8988T (cell line): ENCODE measurements at places on chromosomes 5 and 9.

DNA sequence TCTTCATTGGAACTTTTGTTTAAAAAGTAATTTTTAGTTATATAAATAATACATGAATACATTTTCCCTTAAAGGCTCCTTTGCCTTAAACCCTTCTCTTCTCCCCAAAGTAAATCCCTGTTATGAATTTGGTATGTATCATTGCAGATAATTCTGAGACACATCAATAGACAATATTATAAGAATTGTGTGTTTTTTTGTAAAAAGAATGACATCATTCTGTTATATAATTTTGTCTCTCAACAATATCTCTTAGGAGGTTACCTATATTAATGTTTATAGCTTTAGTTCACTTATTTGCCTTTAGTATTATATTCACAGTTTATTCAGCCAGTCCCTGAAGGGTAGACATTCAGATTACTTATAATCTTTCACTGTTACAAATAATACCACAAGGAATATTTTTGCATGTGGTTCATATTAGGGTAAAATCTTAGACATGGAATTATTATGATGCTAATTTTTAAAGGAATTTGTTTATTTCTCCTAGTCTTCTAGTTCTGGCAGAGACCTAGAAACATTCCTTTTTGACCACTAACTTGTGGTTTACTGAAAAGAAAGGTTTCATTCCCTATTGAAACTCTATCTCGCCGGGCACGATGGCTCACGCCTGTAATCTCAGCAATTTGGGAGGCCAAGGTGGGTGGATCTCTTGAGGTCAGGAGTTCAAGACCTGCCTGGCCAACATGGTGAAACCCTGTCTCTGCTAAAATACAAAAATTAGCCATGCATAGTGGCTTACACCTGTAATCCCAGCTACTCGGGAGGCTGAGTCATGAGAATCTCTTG, 105.6 kb downstream of the KCTD16 start:
- DNase-seq, result no peak

DNA sequence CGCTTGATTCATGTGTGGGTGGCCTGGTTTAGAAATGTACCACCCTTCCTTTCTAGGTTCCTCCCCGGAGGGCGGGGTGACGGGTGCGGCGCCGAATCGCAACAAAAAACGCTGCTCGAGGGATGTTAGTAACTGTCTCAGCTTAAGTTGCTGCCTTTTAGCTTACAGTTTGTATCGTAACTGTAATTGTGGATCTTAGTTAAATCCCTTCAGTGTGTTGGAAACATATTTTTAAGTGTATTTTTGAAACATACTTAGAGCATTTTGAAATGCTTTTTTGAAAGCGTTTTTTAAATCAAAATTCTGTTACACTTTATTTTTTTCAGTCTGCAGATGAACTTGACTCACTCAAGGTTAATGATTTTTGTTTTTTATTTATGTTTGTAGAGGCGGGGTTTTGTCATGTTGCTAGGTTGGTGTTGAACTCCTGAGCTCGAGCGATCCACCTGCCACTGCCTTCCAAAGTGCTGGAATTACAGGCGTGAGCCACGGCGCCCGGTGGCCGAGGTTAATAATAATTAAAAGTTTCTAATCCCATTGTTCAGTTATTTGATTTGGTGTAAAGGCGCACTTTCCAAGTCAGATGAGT, 997 bp upstream of the CHD1 start:
- DNase-seq, result no peak

DNA sequence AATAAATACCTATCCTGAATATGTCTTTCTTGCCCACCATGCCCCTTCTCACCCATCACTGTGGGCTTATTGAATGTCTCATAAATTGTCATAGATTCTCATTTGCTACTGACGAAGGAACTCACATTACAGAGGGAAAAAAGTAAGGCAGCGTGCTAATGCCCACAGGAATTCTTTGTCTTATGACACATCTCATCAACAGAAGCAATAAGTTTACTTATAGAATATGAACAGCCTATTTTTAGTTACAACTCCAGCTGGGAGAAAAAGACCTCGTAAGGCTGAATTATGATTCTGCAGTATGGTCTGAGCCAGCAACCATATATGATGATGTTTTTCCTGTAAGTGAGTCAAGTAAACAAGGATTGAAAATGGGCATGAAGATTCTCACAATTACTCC, 22.4 kb upstream of the ATG10 start:
- DNase-seq, result no peak

DNA sequence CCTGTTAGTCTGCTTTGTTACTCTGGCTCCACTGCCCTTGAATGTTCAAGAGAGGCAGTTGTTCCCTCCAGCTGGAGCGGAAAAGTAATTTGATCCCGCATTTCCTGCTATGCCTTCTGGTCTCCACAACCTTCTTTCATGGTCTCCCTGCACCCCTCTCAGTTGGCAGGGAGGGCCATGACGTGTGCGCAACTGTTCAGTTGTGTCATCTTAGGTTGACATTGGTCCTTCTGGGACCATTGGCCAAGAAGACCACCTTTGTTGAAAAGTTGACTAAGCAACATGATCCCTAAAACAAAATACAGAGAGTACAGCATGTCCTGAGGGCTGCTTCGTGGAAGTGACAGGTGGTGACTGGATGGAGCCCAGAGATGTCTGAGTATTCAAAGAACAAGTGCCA, 192.5 kb upstream of the TUT7 start:
- DNase-seq, result no peak

- no peak for DNase-seq
Observed at GRCh38 chr5:97111004-97111403, 31.4 kb downstream of the LIX1 start.

DNA sequence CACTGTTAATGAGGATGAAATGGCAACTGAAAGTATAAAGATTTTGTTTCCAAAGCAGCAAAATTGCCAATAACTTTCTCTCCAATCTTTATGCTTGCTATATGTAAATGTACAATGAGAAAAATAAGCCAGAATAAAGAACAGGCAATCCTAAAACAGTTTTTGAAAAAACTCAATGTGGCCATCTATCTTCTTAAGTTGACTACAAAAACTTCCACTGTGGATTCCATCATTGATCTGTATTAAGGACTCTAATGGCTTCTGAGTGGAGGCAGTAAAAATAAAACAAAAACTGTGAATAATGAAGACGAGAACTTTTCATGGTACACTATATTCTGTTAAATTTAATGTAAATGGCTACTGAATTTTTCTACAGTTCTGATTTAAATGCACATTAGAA, 382.9 kb downstream of the TMEM232 start:
- DNase-seq, result no peak

GRCh38 chr5:86329318-86329717, 288.4 kb upstream of the COX7C start:
- DNase-seq, result no peak

DNA sequence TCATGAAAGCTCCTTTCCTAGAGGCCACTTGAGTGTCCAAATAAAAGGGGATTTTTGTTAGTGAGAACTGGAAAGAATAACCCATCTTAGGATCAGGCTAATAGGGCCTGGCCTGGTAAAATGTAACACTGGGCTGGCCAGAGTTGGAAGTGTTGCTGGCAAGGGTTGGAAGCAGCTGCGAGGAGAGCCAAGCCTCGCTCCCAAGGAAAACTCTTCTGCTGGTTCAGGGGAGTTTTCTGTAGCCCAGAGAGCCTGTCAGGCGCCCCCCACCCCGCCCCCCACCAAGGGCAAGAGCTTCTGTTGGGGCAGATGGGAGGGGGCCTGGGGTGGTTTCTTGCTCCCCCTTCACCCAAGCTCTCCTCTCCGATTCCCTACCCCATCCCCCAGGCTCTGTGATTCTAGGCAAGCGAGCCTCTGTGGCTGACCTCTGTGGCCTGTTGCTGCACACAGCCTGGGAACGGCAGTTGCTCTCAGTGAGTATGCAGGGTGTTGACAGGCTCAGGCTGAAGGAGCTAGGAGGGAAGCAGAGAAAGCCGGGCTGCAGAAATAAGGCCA, 547.8 kb downstream of the CCDC171 start:
- DNase-seq, result no peak

- no peak for DNase-seq
Observed at GRCh38 chr5:128966846-128967245, 1.6 kb downstream of the SLC27A6 start.

- no peak for DNase-seq
Observed at GRCh38 chr5:107289030-107289714, 381.6 kb downstream of the EFNA5 start.

DNA sequence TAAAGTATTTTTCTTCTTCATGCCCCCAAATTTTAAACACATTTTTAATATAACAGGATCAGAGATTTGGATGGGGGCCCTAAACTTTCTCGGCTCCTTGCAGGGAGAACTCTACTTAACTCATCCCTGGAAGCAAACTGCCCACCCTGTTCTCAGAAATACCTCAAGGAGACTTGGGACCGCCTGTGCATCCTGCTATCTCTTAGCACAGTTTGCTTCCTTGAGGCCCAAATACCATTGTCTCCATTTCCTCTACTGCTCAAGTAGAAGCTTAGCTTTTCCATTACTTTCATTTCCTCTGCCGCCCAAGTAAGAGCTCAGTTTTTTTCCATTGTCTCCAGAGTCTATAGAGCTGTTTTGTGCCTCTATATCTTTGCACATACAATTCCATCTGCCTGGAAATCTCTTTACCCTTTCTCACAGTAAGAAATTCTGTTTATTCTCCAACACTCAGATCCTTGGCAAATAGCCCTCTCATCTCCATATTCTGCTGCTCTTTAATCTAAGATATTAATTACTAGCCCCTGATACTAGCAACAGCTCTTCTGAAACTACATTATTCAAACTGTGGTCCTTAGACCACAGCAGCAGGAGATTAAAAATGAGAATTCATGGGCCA, 137.8 kb downstream of the CEMIP2 start:
- DNase-seq, result no peak

DNA sequence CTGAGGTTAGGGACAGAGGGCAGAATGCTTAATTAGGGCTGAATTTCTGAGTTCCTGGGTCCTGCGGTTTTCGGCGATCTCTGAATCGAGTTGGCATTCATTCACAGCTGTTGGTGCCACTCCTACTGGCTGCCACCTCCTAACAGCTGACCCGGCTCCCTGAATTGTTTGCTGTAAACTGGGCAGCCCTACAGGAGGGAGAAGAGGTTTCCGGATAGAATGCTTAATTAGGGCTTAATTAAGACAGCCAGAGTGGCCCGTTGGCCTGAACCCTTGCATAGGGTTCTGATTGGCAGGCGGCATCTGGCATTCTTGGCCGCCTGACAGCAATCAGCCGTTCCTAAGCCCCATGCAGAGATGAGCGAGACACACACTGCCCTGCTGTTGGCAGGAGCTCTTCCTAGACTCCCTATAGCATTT, 25.7 kb downstream of the FRMPD1 start:
- DNase-seq, result no peak

DNA sequence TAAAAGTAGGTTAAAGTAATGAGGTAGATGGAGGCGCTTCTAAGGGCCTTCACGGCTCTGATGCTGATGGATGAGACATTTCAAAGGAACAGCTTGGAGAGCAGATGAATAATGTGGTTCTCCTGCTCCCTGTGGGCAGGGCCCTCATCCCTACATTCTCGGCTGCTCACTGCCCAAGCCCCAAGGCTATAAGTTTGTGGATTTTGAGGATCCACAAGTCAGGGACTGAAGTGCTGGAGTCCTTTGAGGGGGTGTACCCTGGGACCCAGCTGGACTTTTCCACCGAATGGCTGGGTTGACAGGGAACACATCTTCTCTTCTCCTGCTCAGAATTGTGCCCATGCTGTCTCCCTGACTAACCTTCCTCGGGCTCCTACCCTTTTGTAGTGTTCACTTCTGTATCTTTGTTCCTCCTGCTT, 21.4 kb upstream of the CXCL14 start:
- no peak for DNase-seq

- no peak for DNase-seq
Observed at GRCh38 chr9:115393976-115394775, 276.2 kb upstream of the TNC start.

DNA sequence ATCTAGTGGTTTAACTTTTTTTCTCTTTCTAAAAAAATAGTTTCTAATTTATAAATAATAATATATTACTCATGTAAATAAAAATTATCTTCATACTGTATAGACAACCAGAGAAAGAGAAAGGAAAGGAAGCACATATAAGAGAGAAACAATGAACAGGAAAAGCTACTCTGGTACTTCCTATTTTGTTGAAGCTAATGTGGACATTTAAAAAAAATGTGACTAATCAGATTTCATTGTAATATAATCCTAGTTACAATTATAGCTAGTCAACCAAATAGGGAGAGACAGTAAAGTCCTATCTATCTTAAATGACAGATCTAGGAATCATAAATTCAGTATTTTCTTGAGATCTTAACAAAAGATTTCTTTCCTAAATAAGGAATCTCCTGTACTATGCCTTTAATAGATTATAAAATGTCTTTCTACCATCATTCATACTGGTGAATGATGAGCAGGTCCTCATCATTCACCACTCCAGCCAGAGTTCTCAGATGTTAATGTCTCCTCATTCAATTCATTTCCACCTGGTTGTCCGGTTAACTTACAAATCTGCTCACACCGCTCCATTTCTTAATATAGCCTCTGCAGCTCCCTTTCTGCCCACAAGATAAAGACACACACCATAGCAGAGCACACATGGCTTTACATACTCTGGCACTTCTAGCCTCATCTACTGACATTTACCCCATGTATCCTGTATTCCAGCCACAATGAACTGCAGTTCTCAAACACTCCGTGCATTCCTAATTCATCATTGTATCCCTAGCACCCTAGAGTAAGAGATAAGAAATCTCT, 30.9 kb downstream of the ZFR start:
- no peak for DNase-seq

DNA sequence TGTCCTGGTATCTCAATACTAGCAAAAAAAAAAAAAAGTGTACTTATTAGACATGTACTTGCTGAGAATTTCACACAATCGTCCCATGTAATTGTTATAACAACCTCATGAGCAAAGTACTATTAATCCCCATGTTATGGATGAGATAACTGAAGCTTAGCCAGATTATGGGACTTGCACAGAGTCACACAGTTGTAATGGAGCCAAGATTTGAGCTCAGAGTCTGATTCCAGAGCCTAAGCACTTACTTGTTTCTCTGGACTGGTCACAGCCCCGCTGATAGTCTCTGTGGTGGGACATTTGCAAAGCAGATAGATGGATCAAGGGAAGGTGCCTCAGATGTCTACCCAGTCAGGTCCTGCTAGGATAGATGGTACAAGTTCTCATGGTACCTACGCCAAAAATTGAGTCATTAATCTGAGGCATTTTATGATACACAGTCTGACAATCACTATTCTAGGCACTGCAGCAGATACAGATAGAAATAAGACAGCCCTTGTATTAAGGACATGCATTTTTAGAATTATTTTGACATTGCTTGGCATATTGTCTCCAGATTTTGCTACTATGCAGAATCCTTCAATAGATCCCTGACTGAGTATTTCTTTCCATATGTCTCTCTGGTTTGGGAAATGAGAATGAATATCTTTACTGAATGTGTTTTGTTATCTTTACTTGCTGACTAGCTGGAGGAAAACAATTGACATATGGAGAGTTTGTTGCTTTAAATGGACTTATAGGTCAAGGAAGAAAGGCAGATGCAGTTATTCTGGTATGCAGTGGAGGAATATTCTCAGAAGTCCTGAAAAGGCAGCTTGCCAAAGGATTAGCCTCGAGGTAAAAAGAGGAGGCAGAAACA, 149.5 kb downstream of the ADAMTSL1 start:
- no peak for DNase-seq

- no peak for DNase-seq
Observed at GRCh38 chr5:163377982-163378381, 59.4 kb upstream of the CCNG1 start.
